ENCODE measurements at places on chromosomes 3 and 15.

DNA sequence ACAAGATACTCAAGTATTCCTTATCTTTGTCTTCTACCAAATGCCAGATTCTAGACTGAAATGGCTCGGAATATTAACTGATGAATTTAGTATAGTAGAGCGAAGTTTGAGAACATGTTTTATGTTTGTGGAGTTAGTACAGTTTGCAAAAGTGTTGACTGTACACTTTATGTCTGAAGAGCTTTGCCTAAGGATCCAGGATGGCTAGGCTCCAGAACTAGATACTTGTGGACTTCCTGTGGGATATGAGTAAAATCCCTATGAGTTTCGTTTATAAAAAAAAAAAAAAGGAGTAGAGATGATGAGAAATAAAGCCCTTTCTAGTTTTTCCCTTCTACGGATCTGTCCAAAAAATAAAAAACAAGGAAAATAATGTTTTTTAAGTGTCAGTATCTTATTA lies 96.7 kb downstream of the TP63 start:
- DNase-seq: no peak

DNA sequence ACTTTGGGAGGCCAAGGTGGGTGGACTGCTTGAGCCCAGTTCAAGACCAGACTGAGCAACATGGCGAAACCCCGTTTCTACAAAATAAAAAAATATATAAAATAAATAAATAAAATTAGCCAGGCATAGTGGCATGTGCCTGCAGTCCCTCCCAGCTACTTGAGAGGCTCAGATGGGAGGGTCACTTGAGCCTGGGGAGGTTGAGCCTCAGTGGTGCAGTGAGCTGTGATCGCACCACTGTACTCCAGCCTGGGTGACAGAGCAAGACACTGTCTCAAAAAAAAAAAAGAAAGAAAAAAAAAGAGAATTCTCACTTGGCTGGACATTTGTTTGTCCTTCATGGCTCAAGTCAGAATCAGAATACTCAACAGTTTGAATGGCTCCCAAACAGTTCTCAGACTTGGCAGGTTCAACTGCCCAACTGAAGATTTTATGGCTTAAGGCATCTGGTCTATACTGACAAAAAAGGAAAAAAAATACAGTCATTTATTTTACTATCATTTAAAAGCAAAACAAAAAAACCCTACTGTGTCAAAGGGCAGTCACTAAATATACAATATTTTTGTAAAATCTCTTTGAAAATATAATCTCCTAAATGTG lies 106.6 kb downstream of the FBXL22 start:
- DNase-seq: no peak

- no peak for DNase-seq
These were observed 44.9 kb upstream of the TMC3 start for GRCh38 chr15:81418891-81419290.

DNA sequence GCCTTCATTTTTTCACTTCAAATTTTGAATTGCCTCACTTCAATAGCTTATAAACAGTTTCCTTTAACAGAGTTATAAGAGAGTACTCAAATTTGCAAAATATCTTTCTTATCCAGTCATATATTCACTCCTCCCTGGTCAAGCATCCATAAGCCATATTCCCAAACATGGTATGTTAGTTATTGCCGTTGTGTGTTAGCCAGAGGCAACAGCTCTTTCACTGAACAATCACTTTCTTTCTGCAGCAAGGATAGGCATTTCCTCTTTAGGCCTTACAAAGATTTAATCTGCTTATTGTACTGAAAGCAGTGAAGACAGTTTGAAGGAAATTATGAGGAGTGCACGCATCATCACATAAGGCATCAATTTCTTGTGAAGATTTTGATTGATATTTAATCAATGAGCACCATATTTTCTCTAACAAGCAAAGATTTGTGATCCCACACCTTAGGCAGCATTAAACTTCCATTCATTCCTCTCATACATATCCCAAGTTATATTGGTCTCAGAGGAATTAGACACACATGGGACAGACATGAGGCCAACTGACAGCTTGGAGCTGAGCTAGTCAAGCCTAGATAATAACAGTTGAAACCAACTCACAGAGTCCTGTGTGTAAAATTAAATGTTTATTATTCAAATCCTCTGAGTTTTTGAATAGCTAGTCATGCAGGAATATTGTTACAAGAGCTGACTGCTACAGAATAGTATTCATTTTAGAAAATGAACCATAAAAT lies 80.0 kb upstream of the EPHA6 start:
- DNase-seq: no peak

DNA sequence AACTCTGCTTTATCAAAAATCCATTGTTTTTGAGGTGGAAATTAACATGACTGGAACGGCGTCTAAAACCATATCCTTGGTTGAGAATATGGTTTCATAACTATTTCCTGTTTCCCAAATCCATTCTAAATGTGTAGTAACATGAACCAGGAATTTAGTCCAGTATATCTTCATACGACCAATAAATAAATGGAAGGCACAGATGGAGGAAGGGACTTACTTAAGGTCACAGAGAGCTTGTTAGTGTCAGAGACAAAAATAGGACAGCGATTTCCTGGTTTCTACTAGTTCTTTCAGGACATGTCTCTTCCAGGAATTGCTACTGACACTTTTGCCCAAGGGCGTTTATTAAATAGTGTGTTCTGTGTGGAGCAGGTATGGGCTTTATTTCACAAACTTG lies 41.2 kb downstream of the HES1 start:
- DNase-seq: no peak

GRCh38 chr3:61935814-61936213 lies 374.4 kb downstream of the PTPRG start:
- no peak for DNase-seq

- DNase-seq: no peak
These were observed 28.5 kb upstream of the MUC20 start for GRCh38 chr3:195692354-195692685.

- DNase-seq: no peak
These were observed 551 bp downstream of the PML start for GRCh38 chr15:73994912-73995622.

GRCh38 chr3:147406028-147406931 lies at the start of gene ZIC4:
ZIC4 (minus strand) TSS chr3:147406543; CDS start chr3:147402797, 3,746 bp downstream.
- no peak for DNase-seq

GRCh38 chr15:68284616-68285258 lies 7.2 kb downstream of the FEM1B start:
- no peak for DNase-seq

GRCh38 chr3:143330296-143330868 lies 210.8 kb downstream of the CHST2 start:
- peak; percentile 10 for DNase-seq

- no peak for DNase-seq
These were observed 81.6 kb downstream of the AKAP13 start for GRCh38 chr15:85462029-85462428.

DNA sequence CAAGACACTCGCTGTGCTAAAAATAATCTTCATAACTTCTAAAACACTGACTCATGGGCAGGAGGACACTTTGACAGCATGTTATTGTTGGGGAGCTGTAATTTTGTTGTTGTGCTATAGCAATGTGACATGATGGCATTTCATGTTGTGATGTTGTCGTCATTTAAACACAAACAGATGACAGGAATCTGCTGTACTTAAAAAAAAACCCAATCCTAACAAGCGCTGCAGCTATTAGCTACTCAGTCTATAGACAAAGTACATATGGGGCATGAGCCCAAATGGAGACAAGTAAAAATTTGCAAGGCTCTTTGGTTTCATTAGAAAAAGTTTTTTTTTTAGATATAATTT lies 828 bp upstream of the ATOSA start:
- DNase-seq: no peak

DNA sequence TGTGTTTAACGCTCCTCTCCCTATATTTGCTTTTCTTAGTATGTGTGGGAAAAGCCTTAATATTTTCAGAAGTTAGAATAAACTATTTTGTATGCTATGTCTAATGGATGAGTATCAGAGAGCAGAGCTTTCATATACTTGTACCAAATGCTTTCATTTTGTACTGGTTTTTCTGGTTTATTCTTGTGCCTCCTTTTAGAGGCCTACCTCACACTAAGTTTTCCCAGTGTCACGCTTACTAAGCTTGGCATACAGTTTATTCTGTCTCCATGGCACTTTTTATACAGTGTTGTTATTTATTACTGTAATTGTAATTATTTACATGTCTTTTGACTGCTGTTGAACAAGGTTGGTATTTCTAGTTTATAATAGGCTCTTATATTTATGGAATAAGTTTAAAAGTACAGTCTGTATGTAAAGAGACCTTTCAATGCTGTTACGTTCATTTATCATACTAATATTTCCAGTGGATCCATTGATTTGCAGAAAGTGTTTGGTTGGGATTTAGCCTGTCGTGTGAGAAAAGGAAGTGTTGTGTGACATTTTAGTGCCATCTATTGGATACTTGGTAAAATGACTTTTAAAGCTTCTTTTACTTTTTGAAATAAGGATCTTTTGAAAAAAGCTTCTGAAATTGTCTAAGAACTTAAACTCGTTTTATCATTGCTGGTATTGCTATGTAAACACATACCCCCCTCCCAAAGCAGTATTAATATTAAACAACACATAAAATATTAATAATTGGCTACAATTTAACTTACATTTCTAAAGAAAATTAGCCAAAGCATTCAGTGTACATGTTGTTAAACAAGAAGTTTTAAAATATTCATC lies 5.2 kb upstream of the EBLN2 start:
- DNase-seq: peak; percentile 3

GRCh38 chr3:144900366-144900765 lies 928.7 kb downstream of the DIPK2A start:
- DNase-seq: no peak

DNA sequence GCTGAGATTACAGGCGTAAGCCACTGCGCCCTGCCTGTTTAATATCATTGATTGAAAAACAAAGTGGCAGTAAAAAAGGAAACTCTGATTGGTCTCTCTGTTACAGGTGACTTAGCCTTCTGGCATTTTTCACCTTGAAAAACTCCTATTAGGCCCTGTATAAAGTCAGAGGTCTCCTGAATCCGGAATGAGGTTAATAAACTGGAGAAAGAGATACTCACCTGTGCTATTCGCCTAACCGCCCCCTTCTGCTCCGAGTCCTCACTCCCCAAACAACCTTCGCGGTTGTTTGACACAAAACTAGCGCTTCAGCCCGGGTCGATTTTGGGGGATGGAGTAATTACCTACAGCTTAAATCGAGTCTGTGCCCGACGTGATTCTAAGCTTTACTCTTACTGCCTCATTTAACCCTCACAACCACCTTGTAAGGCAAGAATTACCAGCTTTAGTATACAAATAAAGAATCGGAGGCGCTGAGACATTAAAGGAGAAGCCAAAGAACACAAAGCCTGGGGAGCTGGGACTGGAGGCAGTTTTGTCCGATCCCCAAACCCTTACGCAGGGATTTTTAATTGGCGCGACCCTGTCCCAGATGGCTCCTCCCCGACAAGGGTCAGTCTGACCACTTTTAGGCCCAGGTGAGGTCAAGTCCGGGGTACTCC lies 441 bp downstream of the CEP70 start:
- no peak for DNase-seq

DNA sequence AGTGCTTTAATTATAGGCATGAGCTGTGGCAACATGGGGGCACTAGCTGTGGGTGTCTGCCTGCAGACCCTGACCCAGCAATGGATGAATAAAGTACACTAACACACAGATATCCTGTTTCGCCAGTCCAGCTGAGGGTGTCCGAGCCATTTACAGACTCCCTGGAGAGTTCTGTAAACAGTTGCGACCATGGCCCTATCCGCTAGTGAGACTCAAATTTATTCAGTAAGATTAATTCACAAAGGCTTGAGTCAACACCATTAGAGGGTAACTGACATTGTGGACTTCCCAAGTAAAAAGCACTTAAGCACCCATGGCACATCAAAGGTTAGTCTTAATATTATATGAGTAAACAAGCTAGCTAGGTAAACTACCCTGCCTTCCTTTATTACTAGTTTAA lies 161.6 kb downstream of the TBL1XR1 start:
- DNase-seq: no peak

DNA sequence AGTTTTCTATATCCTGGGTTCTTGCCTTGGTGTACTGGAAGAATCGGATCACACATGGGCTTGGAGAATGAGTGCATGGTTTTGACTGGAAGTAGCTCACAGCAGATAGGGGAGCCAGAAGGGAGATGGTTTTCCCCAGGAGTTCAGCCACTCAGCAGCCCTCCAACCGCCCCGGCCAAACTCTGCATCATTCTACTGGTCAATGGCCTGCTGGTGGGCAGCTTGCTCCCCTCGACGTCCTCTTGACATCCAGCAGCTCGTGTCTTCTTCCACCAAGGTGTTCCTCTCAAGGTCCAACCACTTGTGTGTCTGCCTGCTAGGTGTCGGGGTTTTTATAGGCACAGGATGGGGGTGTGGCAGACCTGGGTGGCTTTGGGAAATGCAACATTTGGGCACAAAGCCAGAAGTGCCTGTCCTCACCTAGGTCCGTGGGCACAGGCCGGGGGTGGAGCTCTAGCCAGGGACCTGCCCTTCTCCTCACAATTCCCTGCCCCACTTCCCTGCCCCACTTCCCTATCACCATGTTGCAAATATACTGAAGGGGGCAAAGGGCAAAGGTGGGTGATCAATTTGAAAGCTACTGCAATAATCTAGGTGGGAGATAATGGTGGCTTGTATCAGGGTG lies 3.0 kb upstream of the GTPBP8 start:
- DNase-seq: no peak

DNA sequence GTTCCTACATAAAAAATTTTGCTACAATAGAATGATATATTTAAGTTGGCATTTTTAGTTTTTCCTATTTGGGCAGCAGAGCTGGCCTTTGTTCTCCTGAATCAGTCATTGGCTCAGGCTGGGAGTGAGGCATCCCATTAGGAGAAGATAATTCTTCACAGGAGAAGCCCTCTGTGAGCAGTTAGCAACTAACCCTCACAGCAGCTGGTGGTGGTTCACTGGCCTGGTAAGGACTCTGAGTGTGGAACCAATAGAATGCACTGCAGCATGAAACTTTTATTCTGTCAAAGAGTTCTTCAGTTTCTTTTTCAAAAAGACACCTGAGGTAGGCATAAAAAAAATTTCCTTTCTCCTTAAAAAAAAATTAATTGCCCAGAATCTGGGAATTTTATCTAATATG lies 562.6 kb downstream of the ZNF385D start:
- DNase-seq: no peak

GRCh38 chr3:52062505-52062904 lies 6.1 kb upstream of the DUSP7 start:
- no peak for DNase-seq

DNA sequence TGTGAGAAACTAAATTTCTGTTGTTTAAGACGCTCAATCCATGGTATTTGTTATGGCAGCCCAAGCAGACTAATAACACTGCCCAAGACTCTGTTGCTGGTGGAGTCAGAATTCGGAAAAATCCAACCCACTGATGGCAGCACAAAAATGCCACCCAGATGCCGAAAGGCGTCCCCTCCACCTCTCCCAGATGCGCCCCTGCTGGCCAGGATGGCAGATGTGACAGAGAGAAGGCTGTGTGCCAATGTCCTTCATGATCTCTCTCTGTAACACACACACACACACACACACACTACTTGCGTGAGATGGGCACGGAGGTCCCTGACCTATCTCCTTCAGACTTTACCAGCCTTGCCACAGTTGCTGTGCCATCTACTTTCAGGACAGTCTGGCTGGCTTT lies 10.9 kb upstream of the LYSMD4 start:
- no peak for DNase-seq

DNA sequence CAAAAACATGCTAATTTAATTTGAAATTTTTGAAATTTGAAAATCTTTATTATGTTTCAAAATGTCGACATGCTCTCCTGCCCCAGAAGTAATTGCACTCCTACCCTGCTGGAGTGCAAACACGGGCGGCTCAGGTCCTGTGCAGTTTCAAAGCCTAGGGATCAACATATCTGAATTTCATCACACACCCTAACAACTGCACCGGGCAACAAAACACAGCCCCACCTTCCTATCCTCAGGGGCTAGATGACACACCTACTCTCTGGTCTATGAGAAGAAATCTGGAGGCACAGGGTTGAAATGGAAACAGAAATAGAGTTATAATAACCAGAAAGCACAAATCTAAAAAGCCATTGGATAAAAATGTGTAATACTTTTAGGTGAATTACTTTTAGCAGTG lies 61.4 kb downstream of the BFSP2 start:
- no peak for DNase-seq
